ENCODE measurements at places on chromosomes 2 and 18.

DNA sequence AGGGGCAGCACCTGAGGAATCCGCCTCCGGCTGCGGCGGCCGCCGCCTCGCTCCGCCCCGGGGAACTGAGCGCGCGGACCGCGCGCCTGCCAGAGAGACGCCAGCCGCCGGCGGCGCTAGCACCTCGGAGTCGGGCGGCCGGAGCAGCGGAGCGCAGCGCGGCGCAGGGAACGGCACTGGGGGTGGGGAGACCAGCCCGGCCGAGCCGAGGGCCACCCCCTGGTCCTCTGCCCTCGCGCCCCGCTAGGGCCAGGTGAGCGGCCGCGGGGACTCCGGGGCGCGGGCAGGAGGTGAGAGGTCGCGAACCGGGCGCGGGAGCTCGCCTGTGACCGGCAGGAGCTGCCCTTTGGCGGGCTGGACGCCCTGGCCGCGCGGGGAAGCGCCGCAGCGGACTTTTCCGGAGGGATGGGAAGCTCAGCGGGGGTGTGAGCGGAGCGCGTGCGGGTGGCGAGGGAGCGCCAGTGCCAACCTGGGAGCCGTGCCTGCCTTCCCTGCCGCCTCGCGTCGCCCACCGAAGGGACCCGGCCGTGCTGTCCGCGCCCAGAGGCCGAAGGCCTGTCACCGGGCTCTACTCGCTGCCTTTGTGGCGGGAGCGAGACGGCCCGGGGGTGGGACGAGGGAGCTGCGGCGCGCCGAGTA lies at the start of gene GREB1L:
Gene GREB1L, plus strand, starts transcription at position 92 of the 639 bp plus-strand sequence. CDS start 141,287 bp downstream, outside the sequence.
- no peak for DNase-seq

DNA sequence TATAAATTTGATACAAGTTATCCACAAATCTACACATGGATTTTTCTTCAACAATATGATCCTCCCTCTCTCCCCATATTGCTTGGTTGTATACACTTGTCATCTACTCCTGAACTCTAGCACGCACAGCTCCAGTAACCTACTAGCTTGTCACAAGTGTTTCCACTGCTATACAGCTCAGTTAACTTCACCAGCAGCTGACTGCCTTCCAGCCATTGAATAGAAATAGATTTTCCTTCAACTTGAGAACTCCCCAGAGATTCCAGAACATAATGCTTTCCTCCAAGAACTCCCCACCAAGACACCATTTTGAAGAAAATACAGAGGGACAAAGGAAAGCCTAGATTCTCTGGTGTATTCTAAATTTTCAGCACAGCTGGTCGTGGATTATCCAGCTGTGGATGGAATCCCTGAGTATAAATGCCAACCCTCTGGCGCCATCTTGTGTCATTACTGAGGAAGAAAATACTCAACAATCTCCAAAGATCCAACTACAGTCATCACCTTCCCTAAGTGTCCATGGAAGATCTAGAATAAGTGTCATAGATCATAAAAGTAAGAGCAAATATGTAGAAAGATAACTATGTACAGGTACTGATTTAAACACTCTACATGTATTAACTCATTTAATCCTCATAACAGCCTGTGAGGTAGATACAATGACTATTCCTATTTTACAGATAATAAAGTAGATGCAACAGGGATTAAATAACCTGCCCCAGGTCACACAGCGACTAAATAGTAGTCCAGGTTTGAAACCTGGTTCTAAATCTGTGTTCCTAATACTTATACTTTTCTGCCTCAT lies 156.7 kb downstream of the ARHGAP28 start:
- no peak for DNase-seq

DNA sequence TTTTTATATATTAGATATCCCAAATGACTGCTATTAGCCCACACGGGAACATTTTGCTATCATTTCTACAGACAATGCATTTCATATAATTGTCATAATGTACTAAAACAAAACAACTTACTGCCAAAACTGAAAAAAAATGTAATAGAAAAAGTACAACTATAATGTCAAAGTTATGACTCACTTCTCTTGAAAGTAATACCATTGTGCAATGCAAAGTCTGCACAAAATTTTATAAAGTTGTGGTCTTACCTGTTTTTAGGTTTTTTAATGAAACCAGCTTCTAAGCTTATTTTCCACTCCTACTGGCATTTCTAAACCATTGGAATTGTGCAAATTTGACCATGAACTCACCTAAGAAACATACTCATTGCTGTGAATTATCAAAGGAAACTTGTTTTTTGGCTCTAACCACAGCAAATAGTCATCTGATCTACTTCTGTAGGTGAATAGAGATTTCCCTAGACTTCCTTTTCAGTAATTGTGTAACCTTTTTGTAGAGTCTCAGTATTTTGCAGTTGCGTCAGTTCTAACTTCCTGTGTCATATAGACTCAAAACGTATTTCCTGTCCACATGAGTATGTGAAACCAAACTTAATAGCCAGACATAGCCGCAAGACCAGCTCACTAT lies 31.9 kb upstream of the TFPI start:
- DNase-seq, result no peak

- no peak for DNase-seq
These were observed 6.5 kb downstream of the SPR start for GRCh38 chr2:72893594-72894319.

DNA sequence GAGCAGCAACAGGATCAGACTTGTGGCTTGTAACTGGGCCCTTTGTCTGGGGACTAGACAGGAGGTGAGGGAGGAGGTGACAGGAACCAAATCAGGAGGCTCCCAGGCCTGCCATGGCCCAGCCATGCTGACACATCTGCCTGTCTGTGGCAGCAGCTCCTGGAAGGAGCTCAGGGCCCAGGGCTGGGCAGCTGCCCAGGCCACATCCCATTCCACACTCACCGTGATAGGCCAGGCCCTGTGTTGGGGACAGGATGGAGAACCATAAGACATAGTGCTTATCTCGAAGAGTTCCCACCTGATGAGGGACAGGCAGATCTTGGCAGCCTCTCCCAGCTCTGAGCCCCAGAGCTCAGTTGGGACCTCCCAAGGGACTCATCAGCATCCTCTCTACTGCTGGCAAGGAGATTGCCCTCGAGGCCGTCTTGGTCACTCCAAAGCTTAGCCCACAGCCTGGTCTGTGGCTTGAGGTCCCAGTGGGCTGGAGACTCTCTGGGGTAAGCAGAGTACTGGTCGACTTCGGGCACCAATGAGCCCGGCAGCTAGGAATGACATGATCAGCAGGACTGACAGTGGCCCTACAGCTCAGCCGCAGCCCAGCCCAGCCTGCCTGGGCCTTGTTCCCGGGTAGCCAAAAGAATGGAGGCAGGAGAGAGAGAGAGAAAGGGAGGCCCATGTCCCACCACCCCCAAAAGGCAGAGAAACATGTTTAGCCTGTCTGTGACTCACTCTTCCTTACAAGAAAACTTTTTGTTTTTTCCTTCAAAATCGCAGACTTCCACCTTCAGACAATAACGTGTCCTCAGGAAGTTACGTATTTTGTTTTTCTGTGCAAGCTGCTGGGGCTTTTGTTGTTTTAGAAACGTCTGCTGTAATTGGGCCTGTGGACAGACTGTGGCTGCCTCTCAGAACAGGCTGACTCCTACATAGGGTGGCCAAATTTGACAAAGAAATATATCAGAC lies 82.1 kb downstream of the HS1BP3 start:
- DNase-seq, result no peak

DNA sequence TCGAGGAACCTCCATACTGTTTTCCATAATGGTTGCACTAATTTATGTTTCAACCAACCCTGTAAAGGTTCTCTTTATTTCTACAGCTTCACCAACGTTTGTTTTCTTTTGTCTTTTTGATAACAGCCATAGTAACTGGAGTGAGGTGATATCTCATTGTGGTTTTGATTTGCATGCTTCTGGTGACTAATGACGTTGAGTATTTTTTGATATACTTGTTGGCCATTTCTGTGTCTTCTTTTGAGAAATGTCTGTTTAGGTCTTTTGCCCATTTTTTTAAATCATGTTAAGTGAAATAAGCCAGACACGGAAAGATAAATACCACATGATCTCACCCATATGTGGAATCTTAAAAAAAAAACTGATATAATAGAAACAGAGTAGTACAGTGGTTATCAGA lies 74.8 kb upstream of the SMIM21 start:
- no peak for DNase-seq

GRCh38 chr2:160494201-160494644 lies 616 bp upstream of the RBMS1 start:
- DNase-seq, result no peak

GRCh38 chr2:136101042-136101441 lies 16.9 kb downstream of the CXCR4 start:
- no peak for DNase-seq

DNA sequence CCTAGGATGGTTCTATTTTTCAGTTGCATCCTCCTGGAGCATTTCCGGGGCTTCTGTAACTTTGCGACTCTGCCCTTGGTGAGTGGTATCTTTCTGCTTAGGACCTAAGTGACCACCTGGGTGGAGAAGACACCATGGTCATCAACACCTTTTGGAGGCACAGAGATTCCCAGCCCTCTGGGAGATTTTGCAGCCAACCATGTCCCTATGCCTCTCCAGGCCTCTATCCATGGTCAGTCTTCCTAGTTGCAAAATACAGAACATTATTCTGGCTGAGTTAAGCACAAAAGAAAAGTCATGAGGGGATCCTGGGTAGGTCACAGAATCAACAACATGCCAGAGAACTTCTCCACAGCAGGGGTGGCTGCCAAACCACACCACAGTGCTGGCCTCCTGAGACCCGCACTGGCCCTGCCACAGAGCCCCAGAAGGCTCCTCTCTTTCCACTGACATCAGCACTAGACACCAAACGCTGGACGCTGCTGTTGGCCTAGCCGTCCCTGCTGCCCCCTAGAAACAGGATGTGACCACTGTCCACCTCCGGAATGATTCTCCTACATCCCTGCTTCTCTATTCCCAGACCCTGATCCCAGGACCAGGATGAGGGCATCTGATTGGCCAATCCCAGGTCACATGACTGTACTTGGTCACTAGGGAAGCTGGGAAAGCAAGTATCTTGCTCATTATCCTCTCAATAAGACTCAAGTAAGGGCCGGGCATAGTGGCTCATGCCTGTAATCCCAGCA lies 47.7 kb downstream of the SMAD7 start:
- no peak for DNase-seq

GRCh38 chr2:152120430-152120829 lies 21.6 kb upstream of the CACNB4 start:
- DNase-seq, result no peak

- no peak for DNase-seq
These were observed 169.0 kb downstream of the EIPR1 start for GRCh38 chr2:3208591-3208990.

GRCh38 chr2:174888146-174888545 lies 117.0 kb downstream of the CHN1 start:
- DNase-seq, result no peak

- no peak for DNase-seq
These were observed 337.5 kb downstream of the RIT2 start for GRCh38 chr18:42778024-42778423.

DNA sequence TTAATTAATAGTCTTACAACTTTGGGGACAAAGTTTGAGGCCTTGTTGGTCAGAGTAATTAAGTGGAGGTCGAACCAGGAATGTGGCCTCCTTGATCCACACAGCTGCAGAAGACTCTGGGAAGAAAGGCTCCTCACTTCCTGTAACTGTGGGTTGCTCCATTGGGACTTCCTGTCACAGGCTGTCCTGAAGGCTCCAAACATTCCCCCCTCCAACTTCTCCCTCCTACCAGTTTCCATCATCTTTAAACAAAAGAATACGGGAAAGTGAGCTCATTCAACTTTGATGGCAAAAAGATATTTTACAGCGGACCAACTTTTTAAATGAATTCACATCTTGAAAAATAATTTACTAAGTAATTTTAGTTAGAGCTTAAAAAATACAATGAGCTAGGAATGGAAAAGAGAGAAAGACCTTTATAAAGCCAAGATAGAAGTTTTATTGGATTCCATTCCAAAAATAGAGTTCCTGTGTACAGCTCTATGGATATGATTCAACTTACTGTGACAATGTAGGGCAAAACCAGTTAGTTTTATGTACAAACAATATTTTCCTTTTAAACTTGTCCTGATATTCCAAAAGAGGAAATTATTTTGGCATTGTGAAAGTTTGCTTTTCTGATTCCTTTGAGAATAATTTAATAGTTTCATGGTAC lies 212.0 kb upstream of the NABP1 start:
- no peak for DNase-seq

GRCh38 chr18:7958081-7958896 lies 391.2 kb downstream of the PTPRM start:
- no peak for DNase-seq

- DNase-seq, result no peak
These were observed 118.8 kb downstream of the MSH2 start for GRCh38 chr2:47521666-47522285.

DNA sequence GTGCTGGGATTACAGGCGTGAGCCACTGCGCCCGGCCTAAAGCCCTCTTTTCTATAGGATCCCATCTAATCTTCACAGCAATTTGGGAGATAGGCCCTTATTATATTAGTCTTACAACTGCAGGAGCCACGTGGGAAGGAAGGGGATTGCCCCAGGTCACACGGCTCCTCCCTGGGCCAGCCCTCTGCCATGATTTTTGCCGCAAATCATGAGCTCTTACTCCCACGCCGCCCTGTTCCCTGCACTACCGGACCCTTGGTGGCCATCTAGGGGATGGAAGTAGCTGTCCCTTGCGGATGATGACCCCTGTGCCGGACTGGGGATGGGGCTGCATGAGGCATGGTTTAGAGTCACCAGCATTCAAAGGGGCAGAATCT lies 28.4 kb upstream of the PTMA start:
- no peak for DNase-seq

- no peak for DNase-seq
These were observed 35.4 kb downstream of the PTPN18 start for GRCh38 chr2:130391058-130391871.

- DNase-seq, result no peak
These were observed 38.1 kb downstream of the PIKFYVE start for GRCh38 chr2:208304157-208304556.

DNA sequence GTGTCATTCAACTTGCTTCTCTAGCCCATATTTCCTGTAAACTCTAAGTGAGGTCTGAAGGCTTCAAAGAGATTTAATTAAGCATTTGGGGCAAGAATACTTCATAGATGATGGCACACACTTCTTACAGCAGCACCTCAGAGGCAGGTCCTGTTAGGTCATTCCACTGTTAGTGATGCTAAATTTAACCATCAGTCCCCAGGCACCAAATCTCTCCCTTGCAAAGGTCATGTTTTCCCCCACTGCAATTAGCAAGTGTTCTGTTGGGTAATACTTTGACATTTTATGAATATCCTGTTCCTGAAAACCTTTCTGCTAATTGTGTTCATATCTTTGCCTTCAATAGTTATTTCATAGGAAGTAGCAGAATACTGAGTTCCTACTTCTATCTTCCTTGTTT lies 117.0 kb downstream of the STK39 start:
- no peak for DNase-seq

- DNase-seq, result no peak
These were observed 468.3 kb downstream of the MEIS1 start for GRCh38 chr2:66903183-66903582.

GRCh38 chr18:650428-650858 lies 7.0 kb upstream of the TYMS start:
- DNase-seq, result no peak

- DNase-seq, result no peak
These were observed 5.3 kb downstream of the AGFG1 start for GRCh38 chr2:227477291-227477690.

Measured in vagina (tissue), 2 donors.